ENCODE measurements at places on chromosomes 1 and 21.

DNA sequence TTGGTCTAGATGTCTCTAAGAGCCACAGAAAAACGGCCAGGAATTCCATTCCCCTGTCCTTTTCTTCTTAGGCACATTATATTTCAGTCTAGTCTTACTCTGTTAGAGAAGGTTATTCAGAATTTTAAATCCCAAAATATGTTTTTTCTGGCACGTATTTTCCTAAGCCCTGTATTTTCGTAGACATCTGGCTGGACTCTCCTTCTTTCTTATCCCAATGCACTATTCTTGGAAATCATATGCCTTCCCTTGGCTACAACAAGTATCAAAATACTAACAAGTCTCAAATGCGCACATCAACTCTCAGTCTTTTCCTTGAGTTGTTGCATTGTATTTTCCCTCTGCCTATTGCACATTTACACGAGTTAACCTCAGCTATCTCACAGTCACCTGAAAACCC, 96.2 kb downstream of the DPYD start:
- no peak for DNase-seq

DNA sequence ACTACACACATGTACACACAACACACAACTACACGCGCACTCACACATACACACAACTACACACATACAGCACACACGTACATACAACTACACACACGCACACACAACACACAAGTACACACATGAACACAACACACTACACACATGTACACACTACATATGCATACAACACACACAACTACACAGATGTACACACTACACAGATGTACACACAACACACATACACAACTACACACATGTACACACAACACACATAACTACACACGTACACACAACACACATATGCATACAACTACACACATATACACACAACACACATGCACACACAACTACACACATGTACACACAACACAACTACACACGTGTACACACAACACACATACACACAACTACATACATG, 318.6 kb downstream of the CAMTA1 start:
- no peak for DNase-seq

GRCh38 chr1:158563853-158564252, 6.5 kb downstream of the OR6P1 start:
- no peak for DNase-seq

- no peak for DNase-seq
Measured at GRCh38 chr1:171740356-171740863, 1.5 kb downstream of the VAMP4 start.

DNA sequence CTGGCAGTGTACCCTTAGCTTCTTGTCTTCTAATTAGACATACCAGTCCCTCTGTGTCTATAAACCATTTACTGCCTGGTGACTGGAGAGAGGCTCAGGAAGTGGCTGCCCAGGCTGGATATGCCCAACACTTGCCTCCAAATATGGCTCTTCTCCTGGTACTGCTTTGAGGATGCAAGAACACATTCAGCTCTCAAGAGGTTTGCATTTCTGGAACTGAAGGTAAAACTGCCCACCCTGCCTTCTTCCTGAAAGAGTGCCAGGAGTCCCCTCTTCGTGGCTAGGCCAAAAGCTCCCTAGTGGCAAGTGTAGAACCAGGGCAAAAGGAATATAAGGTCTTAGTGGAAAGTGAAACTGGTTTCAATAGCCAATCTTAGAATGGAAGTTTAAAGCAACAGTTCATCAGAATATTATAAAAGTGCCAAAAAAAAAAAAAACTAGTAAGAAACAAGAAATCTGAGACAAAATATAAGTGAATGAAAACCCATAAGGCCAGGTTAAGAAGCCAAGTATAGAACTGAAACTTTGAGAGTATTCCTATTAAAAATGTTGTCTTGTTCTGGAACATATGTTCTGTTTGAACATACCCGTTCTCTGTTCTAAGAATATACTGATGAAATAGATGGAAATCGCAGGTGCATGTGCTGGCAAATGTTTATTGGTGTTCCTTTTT, 77.2 kb upstream of the CTTNBP2NL start:
- DNase-seq, result no peak

DNA sequence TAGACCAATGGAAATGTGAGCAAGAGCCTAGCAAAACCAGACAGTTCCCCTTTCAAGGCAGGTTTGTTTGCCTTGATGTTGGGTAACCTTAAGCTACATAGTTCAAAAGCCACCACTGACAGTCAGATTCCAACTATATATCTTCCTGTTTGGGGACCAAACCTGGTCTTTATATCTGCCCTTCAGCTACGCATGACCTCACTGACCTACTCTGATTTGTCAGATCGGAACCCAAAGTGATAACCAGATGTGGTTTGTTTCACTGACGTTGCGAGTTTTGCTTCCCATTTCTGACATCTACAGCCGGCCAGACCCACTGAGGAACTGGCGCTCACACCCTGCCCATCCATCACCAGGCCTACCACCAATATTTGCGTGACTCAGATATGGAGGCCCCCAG, 361.1 kb upstream of the CHRM3 start:
- DNase-seq, result no peak

DNA sequence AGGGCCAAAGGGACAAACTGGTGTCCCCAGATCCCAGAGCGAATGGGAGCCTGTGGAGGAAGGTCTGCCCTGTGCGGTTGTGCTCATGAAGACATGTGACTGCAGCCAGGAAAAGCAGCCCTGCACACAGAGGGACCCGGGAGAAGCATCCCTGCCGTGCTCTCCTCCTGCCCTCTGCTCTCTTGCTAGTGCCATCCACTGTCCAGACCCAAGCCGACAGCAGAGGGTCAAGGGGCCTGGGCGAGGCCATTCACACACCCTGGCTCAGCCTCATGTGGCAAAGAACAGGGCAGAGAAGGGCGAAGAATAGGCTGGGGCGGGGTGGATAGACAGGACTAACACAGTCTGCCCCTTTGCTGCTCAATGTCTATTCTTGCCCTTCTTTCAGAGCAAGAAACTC, 17.4 kb downstream of the DMRTB1 start:
- DNase-seq, result no peak

DNA sequence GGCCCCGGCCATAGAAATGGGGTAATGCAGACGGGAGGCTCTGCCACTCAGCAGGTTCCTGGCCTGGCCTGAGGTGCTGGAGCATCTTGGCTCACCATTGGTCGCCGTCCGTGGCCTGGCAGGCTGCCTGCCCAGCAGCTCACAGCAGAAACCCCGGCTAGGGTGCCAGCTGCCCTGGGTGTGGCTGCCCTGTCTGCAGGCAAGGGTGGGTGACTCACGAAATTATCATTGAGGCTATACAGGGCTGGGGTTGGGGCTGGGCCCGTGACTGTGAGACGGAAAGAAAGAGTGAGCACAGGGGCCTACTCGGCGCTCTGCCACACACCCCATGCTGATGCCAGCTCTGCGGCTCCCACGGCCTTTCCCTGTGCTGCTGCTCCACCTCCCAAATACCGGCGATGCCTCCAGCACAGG, 8.0 kb upstream of the PKP1 start:
- DNase-seq, result no peak

DNA sequence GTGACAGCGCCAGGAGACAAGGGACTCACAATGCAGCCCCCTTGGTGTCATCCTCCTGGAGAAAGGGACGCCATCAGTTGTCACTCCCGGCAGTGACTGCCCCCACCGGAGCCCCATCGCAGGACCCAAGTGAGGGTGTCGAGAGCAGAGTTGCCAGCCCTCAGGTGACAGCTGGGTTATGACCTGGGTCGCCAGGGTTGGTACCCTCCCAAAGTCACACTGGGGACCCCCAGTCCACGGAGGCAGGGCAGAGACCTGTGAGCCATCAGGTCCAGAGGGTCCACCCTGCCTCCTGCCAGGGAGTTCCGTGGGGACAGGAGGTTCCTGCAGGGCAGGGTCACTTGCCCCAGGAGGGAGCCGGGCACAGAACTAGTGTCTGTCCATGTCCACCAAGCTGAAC, 78.2 kb upstream of the IFFO2 start:
- DNase-seq, result no peak

DNA sequence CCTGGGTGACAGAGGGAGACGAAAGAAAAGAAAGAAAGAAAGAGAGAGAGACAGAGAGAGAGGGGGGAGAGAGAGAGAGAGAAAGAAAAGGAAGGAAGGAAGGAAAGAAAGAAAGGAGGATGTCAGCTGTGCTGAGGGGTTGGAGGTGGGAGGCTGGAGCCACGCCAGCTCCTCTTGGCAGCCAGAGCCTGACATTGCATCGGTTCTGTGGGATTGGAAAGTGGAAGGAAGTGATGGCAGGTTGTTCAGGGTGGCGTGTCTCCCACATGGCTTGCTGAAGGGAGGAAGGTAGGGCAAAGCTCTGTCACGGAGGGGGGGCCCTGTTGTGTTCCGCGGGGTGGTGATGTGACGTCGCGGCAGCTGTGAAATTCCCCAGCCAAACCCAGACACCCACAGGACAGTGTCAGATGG, 30.7 kb downstream of the EIF2D start:
- no peak for DNase-seq

DNA sequence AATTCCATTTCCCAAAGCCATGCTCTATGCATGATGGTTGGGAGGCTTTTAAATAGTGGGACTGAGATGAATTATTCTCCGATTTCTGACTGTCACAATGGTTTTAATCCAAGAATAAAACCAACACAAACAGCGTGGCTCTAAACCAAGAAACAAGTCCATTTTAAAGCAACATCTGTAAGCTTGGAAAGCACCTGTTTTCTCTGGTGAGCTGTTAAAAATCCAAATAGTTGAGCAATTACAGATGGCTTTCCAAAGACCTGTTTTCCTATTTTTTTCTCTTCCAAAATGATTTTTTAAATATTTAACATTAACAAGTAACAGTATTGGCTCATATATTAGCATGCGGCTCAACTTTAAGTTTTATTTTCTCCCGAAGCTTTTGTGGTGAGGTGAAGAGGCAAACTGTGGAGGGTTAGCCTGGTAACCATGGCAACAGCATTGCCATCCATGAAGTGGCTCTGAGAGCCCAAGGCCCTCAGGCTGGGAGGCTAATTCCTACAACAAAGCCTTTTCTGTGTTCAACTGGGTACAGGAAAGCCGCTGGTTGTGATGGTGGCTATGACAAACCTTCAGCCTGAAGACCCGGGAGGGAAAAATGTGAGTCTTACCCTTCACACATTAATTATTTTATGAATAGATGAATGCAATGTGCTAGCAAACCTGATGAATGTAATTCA, 56.7 kb upstream of the B3GALT5 start:
- DNase-seq, result no peak

- no peak for DNase-seq
Measured at GRCh38 chr1:28456078-28456477, 49.8 kb upstream of the RCC1 start.

DNA sequence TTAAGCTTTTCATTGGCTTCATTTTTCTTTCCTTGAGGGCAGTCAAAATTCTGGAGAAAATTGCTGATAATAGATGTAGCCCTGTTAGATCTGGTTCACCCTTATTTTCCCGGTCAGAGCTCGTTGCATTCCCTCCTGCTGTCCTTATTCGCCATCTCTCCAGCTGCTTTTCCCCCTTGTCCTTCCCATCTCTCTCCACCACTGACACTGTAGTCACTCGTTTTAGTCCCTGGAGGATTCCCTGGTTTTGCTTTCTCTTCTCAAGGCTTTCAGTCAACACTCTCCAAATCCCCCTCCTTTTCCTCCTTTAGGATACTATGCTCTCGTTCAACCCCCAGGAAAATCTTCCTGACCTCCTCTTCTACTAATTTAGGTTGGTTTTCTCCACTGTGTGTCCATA, 83.1 kb downstream of the C21orf91 start:
- DNase-seq, result no peak

- no peak for DNase-seq
Measured at GRCh38 chr1:181061891-181062835, 26.3 kb upstream of the IER5 start.

GRCh38 chr1:53616927-53617326, 122.0 kb downstream of the GLIS1 start:
- DNase-seq, result no peak

DNA sequence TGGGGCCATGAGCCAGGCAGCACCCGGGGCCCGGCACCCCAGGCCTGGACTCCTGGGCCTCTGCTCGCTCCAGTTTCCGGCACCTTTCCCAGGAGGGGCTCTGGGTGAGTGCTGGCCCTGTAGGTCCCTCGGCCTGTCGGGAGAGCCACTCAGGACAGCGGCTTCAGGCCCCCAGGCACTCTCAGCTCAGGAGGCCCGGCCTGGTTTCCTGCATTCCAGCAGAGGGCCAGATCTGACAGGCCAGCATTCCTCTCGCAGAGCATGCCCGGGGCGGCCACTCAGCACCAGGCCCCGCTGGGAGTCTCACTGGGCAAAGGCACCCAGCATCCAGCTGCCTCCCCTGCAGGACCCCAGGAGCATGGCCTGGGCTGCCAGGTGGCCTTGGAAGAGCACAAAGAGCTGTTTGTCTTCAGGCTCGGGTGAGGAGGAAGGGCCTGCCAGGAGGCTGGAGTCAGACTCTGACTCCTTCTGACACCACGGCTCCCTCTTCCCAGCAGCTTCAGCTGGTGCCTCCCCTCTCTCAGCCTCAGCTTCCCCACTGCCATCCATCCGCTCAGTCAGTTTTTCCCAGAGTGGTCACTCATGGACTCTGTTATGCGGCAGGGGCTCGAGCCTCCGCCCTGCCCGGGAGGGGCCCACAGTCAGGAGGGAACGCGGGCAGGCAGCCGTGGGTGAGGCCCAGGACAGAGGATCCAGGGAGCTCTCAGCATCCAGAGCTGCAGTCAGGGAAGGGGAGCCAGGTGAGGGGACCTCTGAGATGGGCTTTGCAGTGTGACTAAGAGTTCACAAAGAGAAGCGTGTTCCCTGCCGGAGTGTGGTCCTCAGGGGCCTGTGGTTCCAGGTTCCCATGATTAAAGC, 51.7 kb downstream of the WNT9A start:
- no peak for DNase-seq

- no peak for DNase-seq
Measured at GRCh38 chr1:170881268-170882265, 53.8 kb upstream of the MROH9 start.

- no peak for DNase-seq
Measured at GRCh38 chr1:171998711-171999110, 157.4 kb downstream of the DNM3 start.

DNA sequence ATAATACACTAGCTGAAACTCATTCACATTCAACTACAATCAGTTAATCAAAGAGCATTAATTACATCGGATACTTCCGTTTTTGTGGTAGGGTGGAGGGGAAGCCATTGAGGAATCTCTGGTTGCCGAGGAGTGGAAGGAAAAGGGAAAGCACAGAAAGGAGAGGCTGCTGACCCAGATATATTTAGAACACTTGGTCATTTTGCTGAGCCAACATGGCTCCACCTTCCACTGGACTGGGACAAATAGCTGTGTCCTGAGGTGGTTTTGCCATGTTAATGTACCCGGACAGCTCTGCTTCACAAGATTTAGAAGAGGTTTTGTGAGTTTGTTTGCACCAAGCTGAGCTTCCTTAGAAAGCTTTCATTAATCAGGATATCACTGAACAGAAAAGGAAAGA, 26.2 kb downstream of the ASTN1 start:
- no peak for DNase-seq

DNA sequence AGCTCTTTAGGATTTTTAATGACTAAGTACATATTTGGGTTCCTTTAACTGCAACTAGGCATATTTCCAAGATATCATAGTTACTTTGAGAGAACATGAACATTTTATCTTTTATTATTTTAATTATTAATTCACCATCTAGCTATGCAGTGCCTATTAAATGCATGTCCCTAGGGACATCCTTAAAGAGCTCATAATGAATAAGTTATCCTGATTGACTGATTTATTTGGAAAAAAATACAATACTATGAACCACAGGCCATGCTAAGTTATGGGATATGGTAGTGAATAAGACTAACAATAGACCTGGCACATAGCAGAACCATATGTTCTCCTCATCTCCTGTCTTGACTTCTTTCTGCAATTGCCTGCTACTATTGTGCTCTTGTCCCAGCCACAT, 16.4 kb upstream of the C1orf105 start:
- no peak for DNase-seq

- no peak for DNase-seq
Measured at GRCh38 chr1:154774175-154774855, 95.8 kb downstream of the KCNN3 start.

Data from stimulated activated CD8-positive, alpha-beta memory T cell treated with anti-CD3 and anti-CD28 coated beads, Interleukin-7, amount 100 ng/mL, for 48 hours (primary cell).